Right ventricle myocardium inferior (tissue), 1 donor: ENCODE measurements at places on chromosomes 1 and 21.

DNA sequence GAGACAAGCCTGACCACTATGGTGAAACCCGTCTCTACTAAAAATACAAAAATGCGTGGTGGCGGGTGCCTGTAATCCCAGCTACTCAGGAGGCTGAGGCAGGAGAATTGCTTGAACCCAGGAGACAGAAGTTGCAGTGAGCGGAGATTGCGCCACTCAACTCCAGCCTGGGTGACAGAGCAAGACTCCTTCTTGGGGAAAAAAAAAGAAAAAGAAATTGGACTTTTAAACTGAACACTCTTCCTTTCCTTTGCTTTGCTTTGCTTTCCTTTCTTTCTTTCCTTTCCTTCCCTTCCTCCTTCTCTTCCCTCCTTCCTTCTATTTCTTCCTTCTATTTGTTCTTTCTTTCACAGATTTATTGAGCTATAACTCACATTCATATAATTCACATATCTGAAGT is 43.3 kb upstream of the PUM1 start:
- no peak for DNase-seq

GRCh38 chr21:36709868-36710728 is 11.2 kb downstream of the SIM2 start:
- DNase-seq: no peak

DNA sequence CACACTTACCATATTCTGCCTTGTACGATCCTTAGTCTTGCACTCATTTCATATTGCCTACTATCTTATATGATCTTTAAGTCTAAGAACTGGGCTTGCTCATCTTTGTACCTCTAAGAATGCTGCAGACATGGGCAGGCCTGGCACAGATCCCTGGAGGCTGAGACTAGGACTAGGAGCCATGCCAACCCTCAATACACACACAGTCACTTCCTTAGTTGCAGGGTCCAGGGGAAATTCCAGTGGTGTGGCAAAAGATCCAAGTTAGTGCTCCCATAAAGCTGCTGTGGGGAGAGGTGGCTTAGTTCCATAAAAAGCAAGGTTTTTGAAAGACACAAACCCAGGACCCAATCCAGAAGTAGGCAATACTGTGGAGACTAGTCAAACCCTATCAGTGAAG is 59.9 kb downstream of the CYYR1 start:
- DNase-seq: no peak

GRCh38 chr1:14498839-14499238 is 99.6 kb upstream of the KAZN start:
- DNase-seq: no peak

- DNase-seq: no peak
Observed at GRCh38 chr1:66304128-66304527, 229.8 kb upstream of the SGIP1 start.

DNA sequence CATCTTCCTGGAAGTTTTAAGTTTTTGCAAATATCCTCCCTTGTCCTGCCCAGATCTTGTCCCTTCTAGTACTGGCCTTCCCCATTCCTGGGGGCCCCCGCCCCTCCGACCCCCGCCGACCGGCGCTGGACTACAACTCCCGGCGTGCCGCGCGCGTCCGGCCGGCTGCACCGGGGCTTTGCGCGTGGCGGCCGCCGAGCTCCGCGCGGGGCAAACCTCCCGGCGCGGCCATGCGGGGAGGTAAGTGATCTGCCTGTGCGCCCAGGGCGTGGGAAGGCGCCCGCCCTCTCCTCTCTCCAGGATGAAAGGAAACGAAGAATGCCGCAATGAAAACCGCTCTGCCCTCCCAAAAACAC is 3.2 kb upstream of the SAMD13 start:
- peak; percentile 81 for DNase-seq

DNA sequence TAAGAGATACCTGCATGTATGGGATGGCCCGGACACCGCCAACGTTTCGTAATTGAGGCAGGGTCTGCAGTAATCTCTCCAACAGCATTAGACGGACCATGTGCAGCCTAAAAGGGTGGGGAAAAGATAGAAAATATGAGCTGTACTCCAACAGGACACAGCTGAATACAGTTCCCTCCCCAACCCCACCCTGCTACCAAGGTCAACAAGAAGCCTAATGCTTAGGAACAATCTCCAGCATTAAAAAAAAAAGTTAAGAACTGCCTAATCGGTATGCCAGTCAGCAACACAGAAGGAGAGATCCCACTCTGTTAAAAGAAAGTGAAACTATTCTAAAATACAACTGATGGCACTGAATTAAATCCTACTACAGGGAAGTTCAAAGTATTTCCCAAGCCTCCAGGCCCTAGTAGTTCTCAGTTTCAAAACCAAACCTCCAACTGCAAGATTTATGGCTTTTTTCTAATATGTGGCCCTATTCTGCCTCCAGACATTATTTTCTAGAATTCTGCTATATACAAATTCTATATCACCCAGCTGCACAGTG is 81.0 kb downstream of the UBR4 start:
- DNase-seq: no peak

- DNase-seq: no peak
Observed at GRCh38 chr1:23276531-23276930, 59.2 kb upstream of the HTR1D start.

DNA sequence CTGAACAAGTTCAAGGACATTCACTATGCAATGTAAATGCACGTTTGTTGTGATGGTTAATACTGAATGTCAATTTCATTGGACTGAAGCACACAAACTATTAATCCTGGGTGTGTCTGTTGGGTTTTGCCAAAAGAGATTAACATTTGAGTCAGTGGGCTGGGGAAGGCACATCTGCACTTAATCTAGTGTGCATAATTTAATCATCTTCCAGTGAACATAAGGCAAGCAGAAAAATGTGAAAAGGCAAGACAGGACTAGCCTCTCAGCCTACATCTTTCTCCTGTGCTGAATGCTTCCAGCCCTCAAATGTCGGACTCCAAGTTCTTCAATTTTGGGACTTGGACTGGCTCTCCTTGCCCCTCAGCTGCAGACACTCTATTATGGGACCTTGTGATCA is 40.1 kb downstream of the PRPF38A start:
- no peak for DNase-seq

DNA sequence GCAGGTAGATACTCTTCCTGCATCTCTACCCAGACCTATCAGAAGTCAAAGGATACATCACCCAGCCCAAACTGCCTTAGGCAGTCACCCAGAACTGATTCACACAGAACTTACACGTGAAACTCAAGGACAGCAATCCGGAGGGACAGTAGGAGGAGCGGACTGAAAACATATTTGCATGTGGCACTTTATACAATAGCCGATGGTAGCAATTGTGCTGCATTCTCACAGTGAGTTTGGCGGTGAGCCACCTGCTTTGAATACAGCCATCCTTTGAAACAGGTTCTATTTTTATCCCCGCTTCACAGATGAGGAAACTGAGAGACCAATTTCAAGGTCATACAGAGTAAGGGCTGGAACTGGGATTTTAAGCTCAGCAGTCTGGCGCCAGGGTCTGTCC is 69.5 kb downstream of the EDEM3 start:
- no peak for DNase-seq

GRCh38 chr1:25579292-25580252 is 36.2 kb downstream of the LDLRAP1 start:
- no peak for DNase-seq

- DNase-seq: no peak
Observed at GRCh38 chr1:223714849-223715603, 2.7 kb downstream of the CAPN2 start.
